ENCODE measurements at places on chromosomes 16 and 17.

DNA sequence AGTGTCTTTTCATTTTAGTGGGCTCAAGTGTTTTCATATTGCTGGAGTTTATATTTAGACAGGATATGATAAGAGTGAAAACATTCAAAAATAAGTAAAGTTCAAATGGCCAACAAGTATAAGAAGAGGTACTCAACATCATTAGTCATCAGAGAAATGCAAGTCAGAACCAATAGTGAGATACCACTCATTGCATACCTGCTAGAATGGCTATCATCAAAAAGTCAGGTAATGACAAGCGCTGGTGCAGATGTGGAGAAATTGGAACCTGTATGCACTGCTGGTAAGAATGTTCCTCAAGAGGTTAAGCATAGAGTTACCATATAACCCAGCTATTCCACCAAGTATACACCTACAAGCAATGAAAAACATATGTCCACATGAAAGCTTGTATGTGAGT is 87.8 kb downstream of the WNT3 start:
- no peak for DNase-seq

DNA sequence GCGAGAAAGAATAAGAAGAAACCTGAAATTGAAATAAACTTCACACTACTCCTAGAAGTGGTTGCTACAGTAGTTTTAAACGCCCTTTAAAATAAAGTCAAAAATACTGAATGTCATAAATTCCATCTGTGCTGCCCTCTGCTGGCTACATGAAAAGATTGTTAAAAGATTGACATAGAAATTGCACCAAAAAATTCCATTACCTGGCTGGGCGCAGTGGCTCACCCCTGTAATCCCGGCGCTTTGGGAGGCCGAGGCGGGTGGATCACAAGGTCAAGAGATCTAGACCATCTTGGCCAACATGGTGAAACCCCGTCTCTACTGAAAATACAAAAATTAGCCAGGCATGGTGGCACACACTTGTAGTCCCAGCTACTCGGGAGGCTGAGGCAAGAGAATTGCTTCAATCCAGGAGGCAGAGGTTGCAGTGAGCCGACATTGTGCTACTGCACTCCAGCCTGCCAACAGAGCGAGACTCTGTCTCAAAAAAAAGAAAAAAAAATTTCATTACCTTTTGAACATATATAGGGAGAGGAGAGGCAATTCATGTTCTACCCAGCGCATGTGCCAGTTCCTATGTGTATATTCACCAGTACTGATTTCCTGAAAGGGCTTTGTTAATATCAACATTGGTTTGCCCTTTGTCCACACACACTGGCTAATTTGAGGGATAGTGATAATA is 36.5 kb downstream of the CYTH1 start:
- no peak for DNase-seq

- no peak for DNase-seq
Observed at GRCh38 chr17:46976626-46977270, 2.3 kb downstream of the RPRML start.

GRCh38 chr16:4179020-4179419 is 62.8 kb upstream of the ADCY9 start:
- no peak for DNase-seq

DNA sequence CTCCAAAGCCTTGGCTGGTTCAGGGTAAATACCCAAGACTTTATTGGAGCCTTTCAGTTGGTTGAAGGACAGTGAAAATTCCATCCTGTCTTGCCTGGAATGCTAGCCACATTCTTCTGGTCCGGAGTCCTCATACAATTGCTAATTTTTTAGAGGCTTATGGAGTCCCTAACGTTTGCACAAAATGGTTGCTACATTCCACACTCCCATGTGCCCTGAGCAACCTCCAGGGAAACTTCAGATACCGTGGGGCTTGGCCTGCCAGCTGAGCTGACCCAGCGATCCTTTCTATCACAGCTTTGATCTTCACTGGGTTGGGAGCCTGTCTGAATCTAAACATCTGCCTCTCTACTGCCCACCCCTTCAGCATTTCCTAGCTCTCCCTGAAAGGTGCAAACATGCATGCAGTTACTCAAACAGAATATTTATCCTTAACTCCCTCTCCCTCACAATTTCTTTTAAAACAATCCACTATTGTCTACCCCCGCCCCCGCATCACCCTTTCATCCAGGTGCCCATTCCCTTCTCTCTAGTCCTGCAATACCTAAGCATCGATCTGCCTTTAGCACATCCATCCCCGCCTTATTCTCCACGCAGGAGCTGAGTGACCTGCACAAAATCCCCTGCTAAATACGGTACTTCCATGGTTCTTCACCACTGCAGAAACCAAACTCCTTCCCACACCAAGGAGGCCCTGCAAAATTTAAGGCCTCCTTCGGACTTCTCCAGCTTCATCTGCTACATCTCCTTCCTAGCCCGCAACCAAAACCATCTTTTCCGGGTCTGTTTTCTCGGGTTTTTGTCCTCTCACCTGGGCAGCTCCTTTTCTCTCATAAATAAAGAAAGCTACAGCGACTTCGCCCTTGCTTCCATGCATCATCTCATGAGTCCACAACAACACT is 810 bp upstream of the GAN start:
- DNase-seq: peak; percentile 13

DNA sequence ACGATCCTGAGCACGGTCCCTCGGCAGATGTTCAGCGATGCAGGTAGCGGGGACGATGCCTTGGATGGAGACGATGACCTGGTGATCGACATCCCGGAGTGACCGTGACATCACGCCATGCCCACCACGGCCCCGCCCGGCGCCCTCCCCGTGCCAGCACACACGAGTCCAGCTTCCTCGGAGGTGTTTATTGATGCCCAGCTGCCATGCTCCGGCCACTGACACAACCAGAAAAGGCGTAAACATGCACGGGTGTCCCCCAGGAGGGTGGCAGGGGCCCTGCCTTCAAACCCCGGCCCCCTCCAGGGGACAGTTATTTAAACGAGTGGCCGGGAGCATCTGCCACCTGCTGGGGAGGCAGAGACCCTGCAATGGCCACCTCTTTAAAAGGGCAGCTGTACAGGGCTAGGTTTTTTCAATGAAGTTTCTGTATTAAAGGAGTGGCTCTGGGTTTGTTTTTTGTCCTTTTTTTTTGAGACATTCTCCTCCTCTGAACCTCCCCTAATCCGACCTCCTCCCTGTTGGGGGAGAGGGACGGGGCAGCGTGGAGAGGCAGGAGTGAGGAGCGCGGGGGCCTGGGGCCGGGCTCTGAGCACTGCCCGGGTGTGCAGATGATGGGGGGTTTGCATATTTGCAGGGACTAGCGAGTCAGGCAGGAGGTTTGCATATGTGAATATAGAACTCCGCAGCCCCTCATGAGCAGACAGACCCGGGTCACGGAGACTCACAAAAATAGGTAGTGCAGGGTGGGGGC is 5.3 kb downstream of the DOC2A start:
- DNase-seq: peak; percentile 32

DNA sequence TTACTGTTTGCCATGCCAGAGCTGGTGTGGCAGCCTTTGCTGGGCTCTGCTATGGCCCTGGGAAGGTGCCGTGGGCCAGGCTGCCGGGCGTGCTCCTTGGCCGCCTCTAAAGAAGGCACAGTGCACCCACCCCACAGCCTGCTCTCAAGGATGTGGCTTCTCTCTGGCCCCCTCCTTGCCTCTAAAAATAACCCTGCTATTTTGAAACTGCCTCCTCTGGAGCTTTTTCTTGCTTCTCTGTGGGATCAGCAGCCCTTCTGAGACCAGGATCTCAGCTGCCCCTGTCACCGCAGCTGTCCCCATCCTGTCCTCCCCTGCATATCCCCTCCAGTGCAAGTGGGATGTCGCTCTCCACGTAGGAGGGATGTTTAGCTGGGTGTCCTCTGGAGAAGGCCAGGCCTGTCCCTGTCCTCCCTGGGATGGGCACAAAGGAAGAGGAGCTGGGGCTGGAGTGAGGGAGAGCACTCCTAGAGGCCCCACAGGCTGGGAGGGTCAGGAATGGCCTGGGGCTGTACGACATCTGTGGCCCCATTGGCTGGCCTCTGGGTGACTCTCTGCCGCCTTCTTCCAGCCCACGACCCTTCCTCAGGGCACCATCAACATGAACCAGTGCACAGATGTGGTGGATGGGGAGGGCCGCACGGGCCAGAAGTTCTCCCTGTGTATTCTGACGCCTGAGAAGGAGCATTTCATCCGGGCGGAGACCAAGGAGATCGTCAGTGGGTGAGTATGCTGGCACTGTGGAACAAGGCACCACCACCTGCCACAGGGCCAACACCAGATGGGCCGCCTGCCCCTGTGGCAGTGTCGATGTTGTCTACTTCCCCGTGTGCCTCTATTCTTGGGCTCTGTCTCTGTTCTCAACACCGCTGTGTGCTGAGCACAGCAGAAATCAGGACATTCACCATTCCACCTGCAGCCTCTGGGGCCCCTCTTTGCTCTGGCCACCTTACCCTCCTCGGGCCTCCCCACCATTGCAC is 79.7 kb downstream of the PLD6 start:
- no peak for DNase-seq

DNA sequence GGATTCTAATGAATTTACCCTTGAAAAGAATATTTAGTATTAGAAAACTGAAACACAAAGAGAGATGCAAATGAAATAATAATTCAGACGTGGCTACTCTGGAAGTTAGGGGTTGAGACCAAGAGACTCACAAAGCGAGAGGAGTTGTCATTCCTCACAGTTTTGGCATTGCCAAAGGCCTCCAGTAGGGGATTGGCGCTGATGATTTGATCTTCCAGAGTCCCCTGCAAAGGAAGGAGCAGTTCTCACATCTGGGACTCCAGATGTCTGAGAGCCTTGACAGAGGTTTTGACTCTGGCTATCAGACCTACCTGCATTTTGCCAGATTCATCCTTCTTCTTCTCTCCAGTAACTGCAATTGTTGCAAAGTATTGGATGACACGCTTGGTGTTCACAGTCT is 6.6 kb downstream of the MYH8 start:
- no peak for DNase-seq

- DNase-seq: peak; percentile 42
Observed at GRCh38 chr16:19113577-19114358, at the start of gene ITPRIPL2. Gene ITPRIPL2, plus strand, starts transcription at chr16:19113964. Its CDS starts 498 bp downstream, at chr16:19114462.

- DNase-seq: no peak
Observed at GRCh38 chr17:67574658-67575293, 143.0 kb upstream of the NOL11 start.

DNA sequence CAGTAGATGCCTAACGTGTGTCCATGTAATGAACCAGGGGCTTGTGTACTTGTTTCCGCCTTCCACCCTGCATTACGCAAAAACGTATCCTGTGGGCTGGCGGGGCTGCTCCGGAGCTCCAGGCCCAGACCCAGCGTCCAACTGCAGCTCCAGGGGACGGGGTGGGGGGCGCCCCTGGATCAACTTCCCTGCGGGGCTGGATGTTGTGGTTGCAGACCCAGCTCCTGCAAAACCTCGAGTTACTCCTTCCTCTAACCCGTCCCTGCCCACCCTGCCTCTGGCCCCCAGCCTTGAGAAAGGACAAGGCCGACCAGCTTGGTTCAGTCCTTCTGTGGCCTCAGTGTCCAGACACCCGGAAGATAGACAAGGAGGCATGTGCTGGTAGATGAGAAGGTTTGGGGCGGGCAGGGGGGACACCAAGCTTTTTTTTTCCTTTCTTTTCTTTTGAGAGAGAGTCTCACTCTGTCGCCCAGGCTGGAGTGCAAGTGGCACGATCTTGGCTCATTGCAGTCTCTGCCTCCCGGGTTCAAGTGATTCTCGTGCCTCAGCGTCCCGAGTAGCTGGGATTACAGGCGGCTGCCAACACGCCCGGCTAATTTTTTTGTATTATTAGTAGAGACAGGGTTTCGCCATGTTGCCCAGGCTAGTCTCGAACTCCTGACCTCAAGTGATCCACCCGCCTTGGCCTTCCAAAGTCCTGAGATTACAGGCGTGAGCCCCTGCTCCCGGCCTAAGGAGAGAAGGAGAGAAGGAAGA is 731 bp upstream of the EXOC7 start:
- no peak for DNase-seq

DNA sequence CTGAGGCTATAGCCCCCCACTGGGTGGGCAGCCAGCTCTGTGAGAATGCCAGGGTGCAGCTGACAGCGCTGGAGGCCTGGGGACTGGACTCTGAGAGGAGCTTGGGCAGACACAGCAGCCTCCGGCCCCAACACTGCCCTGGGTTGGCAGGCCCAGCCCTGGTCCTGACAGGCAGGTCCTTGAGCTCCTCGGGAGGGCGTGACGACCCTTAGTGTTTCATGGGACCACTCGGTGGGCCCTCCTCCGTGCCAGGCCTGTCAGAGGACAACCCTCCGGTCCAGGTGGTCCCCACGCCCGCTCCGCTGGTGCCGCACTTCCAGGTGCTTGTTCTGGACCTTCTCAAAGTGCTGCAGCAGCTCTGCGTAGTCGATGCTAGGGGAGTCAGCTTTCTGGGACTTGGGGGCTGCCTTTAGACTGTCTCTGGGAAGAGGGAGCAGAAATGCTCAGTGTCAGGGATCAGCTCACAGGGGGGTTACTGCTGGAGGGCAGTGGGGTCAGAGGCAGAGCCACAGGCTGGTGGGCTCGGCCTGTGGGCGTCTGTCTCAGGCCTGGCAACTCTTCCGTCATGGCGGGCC is 1.9 kb upstream of the MTSS2 start:
- DNase-seq: no peak

DNA sequence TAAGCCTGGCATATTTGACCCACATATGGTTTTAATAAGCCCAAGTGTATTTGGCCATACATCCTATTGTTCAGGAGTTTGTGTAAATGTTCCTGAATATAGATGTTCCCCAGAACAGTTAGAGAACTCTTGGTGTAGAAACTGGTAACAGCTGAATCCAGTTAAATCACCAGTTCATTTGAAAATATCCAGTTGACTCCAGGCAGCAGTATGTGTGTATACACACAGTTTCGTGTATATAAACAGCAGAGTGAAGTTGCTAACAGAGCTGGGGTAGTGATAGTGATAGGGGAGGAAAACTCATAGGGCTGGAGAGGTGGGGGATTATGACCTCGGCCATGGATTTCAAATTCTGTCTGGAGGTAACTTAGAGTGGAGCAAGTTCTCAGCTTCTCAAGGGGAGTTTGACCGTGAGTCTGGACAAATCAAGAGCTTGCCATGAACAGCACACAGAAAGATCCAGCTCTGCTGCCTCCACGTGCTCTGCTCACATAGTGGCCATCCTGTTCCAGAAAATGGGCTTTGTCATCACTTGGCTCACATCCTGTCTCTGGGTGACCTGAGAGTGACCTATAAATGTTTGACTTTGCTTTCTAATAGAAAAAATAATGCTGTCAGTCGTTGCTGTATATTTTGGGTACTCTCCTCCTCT is 30.6 kb upstream of the MMD start:
- DNase-seq: no peak

DNA sequence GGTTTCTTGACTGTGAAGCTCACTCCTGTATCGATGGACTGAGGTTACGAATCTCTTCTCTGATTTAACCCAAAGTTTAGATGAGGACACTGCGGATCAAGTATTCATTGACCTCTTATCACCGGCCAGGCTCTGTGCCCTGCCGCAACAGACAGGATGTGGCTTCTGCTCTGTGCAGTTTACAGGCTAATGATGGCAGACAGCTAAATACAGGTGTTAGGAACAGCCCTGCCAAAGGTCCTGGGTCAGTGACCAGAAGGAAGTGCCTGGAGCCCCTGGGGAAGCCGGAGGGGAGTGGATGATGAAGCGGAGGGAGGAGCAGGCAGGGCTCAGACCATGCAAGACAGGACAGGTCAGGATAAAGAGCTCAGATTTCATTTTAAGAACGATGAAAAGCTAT is 44.4 kb downstream of the HAPSTR1 start:
- DNase-seq: no peak

All from activated CD4-positive, alpha-beta T cell treated with anti-CD3 and anti-CD28 coated beads, Interleukin-2, amount 50 U/mL, for 48 hours (primary cell).